ENCODE measurements at places on chromosomes 13 and 19.

DNA sequence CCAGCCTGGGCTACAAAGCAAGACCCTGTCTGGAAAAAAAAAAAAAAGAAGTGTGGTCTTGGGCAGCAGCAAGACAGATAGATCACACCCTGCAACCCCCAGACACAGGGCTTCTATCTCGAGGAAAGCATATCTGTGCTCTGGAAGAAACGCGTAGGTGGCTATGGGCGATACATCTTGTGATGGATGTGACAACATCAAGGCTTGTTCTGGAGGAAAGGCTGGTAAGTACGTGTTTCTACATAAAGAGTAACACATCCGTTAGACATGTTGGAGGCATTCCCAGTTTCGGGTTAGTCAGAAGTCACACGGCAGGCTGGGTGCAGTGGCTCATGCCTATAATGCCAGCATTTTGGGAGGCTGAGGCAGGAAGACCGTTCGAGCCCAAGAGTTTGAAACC lies 6.6 kb upstream of the DHDH start:
- DNase-seq, result no peak

DNA sequence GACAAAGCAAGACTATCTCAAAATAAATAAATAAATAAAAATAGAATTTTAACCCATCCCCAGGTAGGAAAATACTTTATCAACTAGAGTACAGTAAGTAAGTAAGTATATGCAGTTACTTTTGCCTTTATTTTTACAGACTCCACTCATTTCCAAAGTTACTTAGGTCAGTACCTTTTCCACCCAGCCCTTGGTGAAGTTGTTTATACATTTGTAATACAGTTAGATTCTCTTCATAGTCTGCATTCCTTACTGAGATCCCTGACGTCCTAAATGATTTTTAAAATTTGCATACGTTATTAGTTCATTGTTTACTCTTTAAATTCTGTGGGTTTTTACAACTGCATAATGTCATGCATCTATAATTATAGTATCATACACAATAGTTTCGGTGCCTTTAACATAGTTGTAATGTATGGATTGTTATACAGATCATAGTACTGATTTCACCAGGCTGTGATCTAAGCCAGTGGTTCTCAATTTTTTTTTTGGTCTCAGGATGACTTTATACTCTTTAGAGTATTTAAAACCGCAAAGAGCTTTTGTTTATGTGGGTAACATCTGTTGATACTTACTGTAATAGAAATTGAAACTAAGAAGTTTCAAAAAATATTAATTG lies 10.4 kb downstream of the SETDB2 start:
- no peak for DNase-seq

- DNase-seq, result no peak
Measured at GRCh38 chr13:22979952-22980351, 200.8 kb upstream of the SGCG start.

DNA sequence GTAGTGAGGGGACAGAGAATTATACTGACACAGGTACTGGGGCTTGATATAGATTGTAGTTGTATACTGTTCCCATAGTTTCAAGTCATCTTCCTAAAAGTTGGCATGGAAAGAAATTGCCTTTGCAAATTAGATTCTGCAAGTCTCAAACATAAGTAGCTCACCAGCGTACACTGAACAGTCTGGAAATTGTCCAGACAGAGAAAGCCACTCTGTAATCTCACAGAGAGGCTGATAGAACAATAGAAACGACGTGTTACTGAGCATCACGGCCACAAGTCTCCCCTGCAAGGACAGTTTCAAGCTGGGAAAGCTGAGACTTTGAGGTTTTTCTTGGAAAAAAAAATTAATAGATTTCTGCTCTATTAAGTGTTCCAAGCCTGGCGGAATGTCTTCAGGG lies 228.6 kb downstream of the DNAJC15 start:
- no peak for DNase-seq

DNA sequence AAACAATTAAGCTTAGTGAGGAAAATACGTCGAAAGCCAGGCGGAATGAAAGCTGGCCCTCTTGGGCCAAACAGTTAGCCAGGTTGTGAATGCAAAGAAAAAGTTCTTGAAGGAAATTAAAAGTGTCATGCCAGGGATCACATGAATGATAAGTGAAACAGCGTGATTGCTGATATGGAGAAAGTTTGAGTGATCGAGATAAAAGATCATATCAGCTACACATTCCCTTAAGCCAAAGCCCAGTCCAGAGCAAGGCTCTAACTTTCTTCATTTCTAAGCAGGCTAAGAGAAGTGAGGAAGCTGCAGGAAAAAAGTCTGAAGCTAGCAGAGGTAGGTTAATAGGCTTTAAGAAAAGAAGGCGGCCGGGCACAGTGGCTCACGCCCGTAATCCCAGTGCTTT lies 254.0 kb downstream of the EFNB2 start:
- DNase-seq, result no peak

DNA sequence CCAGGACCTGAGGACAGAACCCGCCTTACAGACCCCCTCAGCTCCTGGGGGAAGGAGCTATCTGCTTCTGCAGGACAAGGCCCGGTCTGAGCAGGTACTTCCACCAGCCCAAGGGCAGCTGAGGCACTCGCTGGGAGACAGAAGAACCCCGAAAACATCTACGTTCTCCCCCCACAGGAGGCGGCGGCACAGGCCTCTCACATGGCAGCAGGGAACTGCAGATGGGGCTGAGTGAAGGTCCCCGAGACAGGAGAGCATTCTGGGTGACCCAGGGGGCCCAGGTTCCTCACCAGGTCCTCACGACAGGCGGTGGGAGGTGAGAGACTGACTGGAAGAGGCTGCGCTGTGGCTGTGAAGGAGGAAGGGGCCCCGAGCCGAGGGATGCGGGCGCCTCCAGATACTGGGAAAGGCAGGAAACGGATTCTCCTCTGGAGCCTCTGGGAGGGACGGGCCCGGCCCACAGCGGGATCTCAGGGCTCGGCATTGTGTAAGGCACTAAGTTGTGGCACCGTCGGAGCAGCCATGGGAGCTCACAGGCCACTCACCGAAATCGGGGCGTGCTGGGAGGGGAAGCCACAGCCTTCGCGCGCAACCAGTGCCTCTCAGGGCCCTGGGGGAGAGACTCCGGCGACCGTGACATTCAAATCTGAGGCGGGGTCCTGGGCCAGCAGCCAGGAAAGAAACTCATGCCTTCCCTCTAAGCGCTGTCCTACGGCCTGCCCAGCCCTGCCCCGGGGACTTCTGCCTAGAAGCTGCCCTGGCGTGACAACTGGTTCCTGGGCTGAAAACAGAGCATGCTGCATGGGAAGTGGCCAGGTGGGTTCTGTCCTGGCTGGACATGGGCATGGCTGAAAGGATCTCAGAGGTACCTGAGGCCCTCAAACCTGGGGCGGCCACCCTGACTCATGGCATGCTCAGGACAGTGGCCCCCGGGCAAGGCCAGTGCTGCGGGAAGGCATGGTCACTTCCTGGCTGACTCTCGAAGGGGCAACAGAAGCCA lies 14.0 kb downstream of the RPL36 start:
- DNase-seq, result no peak

DNA sequence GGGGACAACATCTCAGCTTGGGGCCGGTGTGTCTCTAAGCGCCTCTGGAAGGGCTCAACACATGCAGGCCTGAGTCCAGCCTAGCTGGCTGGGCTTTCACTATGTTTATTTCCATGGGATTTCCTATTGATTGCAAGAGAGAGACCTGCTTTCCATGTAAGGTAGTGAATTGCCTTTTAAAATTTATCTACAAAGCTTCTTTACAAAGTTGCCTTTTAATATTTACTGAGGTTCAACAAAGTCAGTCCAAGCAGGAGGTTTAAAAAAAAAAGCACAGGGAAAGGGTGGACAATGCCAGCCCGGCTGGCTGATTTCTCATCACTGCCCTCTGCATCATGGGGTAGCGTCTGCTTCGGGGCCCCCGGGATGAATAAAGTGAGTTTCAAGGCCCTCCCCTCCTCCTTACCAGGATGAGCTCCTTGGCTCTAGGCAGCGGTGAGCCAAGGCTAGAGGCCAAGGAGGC lies 15.8 kb downstream of the TLE2 start:
- no peak for DNase-seq

GRCh38 chr19:18086590-18087138 lies at the start of gene IL12RB1:
IL12RB1 (minus strand) TSS chr19:18086934; CDS start chr19:18086823, 111 bp downstream.
- DNase-seq, result no peak

DNA sequence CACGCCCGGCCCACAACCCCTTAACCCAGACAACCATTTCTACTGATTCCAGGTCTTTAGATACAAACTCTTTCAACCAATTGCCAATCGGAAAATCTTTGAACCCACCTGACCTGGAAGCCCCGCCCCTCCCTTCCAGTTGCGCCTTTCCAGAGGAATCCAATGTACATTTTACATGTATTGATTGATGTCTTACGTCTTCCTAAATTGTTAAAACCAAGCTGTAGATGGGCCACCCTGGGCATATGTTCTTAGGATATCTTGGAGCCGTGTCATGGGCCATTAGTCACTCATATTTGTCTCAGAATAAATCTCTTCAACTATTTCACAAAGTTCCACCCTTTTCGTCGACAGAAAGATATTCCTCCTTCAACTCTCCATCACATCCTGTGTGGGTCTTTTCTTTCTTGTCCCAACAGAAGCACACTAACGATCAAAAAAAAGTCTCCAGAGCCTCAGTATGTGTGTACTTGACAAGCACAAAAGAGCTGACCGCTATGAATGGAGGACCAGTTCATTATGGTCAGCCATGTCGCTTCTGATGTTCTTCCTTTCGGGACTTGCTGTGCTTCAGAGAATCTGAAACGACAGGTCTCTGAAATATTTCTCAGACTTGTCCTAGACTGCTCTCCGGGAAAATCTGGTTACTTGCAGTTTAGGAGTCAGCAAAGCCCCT lies 601 bp upstream of the ZNF749 start:
- no peak for DNase-seq

DNA sequence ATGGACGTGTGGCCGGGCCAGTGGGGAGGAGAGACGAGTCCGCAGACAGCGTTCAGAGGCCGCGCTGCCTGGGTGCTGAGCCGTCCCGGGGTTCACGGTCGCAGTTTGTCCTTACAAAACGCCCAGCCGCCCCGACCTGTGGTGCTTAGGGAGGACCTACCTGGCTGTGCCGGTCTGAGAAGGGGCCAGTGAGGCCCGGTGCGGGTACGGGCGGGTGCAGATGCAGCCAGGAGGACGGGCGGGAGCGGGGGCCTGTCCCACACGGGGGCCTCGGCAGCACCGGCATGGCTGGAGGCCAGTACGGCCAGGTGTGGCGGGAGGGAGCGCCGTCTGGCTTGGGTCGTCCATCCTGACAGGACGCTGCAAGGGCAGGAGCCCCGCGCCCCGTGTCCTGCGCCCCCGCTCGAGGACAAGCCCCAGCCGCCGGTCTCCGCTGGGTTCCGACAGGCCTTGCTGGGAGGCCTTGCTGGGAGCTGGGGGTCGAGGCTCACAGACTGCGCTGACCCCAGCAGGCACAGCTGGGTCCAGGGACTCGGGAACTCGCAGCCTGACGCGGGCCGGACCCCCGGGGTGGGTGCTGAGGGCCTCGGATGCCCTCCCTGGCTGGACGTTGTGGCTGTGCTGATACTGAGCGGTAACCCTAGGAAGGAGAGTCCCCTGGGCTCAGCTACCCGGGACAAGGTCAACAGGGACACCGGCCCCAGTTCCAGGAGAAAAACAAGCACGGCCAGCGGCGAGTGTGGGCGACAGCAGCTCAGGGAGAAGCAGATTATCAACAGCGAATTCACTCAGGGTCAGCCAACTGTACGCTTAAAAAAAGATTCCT lies 5.3 kb upstream of the PROZ start:
- DNase-seq, result peak; percentile 65

GRCh38 chr13:100387416-100387815 lies 201.2 kb downstream of the GGACT start:
- no peak for DNase-seq

GRCh38 chr19:35110974-35111373 lies 4.6 kb upstream of the FXYD3 start:
- no peak for DNase-seq

DNA sequence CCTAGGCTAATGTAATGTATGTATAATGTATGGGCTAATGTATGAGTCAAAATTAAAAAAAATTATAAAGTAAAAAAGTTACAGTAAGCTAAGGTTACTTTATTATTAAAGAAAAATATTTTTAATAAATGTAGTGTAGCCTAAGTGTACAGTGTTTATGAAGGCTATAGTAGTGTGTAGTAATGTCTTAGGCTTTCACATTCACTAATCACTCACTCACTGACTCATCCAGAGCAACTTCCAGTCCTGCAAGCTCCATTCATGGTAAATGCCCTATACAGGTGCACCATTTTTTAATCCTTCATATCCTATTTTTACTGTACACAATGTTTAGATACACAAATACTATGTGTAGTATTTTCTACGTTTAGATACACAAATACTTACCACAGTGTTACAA lies 1.8 kb upstream of the TMEM272 start:
- no peak for DNase-seq
